ENCODE measurements at places on chromosomes 12 and 14.

- DNase-seq: no peak
Measured at GRCh38 chr14:29687866-29688265, 239.8 kb downstream of the PRKD1 start.

GRCh38 chr14:36973806-36974442 lies 198.5 kb downstream of the SLC25A21 start:
- DNase-seq: peak; percentile 47

GRCh38 chr14:101907619-101908018 lies 56.8 kb upstream of the DYNC1H1 start:
- no peak for DNase-seq

DNA sequence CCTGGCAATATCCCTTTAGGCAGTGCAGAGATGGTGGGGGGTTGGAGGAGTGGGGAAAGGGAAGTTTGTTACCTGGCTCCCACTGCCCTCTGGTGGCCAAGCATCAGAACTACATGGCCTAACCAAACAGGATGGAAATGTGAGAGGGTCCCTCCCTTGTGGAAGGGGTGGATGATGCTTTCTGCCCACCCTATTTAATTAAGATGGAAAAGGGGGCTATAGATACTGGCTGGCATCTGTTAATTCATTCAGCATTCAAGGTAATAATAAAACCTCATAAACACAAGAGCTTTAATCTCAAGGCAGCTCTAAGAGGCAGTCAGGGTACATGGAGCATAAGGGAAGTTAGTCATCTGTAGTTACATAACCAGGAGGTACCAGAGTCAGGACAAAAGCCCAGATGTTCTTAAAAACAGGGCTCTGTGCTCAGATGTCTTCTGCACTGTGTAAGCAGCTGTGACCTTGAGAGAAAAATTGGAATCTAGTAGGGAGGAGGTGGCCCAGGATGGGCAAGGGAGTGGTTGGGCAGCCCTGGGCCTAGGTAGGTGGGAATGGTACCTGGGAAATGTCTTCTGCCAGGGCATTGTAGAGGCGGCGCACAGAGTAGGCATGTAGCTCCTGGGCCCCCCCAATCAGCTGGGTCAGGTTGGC lies 4.6 kb downstream of the AP1G2 start:
- DNase-seq: peak; percentile 53

DNA sequence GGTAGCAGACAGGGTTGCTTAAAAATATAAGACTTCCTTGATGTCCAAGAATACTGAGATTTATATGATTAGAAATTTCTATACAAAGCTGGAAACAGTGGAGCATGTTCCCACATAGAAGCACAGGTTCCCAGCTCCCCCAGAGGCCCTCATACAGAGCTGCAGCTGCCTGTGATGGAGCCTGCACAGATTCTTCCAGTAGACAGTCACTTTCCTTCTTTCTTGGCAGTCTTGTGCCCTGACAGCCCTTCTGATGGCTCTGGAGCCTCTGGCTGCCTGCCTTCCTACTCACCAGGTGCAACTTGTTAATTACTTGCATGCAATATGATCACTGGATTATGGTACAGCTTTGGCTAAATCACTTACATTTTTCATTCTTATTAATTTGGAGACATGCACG lies 44.4 kb downstream of the BICD1 start:
- no peak for DNase-seq

DNA sequence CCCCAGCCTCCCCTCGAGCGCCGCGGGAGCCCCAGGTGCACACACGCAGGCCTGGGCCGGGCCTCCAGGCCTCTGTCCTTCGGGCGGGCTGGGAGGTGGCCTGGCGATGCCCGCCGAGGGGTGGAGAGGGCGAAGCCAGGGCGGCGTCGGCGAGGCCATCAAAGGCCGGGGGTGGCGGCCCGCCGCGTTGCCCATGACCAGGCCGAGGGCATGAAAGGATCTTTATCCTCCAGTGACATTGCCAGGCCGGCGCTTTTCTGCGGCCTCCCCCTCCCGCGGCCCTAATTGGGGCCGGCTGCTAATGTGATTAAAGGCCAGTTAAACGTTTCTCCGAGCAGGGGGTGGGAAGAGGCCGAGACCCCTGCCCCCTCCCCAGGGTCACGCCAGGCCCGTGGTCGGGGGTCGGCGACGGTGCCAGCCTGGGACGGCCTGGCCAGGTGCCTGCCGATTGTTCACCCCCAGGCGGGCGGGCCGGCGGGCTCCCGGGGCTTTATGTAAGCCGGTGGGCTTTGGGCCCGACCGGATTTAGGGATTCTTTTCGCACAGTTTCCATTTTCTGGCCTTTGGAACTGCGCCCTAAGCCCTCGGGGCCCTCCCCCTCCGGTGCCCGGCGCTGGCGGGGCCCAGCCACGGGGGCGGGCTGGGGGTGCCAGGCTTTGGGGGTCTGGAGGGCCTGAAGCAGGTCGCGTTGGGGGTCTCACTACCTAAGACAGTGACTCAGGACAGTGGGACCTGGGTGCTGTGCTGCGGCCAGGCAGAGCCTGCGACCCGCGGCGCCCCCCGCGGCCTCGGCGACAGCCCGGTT lies 103.2 kb upstream of the DIO3 start:
- no peak for DNase-seq

GRCh38 chr12:1913377-1914113 lies 4.9 kb downstream of the CACNA2D4 start:
- no peak for DNase-seq

- DNase-seq: no peak
Measured at GRCh38 chr12:61282790-61283575, 977.2 kb upstream of the USP15 start.

GRCh38 chr12:55927588-55928502 lies at the start of gene PYM1:
PYM1 (minus strand) TSS chr12:55927894; CDS start chr12:55927761, 133 bp downstream.
- DNase-seq: peak; percentile 61

- peak; percentile 93 for DNase-seq
Measured at GRCh38 chr12:124385219-124385969, 90.5 kb downstream of the RFLNA start.

- peak; percentile 81 for DNase-seq
Measured at GRCh38 chr14:96245710-96246538, 10.1 kb upstream of the BDKRB1 start.

GRCh38 chr12:93032758-93033157 lies 103.7 kb upstream of the EEA1 start:
- no peak for DNase-seq

- no peak for DNase-seq
Measured at GRCh38 chr12:94169966-94170689, 21.8 kb downstream of the PLXNC1 start.

- no peak for DNase-seq
Measured at GRCh38 chr12:32398181-32398580, 1.2 kb upstream of the FGD4 start.

DNA sequence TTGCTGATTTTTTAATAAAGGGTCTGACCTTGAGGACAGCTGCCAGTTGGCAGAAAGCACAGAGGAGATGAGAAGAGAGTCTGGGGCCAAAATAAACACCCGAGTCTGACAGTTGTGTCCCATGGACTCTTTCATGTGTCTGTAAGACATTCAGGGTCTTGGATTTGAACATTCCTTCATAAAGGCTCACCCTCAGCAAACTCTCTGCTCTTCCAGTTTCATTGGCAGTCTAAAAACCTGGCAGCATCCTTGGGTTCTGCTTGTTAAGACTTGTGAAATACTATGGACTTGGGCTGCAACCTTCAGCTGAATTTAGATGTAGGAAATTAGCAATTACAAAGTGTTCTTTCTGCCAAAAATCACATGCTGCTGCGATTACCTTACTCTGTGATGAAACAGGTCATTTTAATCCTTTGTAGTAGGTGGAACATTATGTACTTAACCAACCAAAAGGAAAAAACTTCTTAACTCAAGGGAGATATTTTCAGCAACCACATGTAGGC lies 32.0 kb upstream of the LMNTD1 start:
- peak; percentile 30 for DNase-seq

DNA sequence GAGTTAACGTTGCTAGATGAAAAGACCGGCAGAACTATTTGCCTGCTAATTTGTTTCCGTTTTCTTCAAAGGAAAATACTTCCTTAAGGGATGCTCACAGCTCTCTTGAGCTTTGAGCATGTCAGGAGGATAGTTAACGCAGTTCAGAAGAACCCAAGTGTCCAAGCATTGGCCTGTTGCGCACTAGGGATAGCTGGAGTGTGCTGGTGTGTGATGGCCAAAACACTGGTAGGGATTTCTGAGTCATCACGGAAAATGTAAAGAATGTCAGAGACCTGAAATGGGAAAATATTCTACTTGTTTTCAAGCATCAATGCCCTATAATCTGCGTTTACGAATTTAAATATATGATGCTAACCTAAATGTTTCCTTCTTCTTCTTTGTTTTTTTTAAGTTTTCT lies 97.8 kb downstream of the VRK1 start:
- DNase-seq: peak; percentile 19

DNA sequence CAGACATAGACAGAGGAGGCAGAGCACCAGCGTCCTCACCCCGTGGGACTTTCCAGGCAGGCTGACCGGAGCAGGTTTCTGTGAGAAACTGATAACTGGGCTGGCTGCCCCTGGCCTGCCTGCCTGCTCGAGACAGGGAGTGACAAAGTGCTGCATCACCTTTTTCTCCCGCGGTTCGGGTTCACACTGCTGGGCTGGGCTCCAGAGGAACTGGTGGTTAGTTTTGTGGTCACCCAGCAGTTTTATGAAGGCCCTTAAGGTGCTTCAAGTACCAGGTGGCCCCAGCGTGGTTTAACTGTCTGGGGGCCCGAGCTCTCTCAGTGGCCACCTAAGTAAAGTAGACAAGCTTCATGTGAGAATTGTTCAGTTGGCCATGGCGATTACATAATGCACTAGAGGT lies 1073.6 kb downstream of the BCL11B start:
- no peak for DNase-seq

DNA sequence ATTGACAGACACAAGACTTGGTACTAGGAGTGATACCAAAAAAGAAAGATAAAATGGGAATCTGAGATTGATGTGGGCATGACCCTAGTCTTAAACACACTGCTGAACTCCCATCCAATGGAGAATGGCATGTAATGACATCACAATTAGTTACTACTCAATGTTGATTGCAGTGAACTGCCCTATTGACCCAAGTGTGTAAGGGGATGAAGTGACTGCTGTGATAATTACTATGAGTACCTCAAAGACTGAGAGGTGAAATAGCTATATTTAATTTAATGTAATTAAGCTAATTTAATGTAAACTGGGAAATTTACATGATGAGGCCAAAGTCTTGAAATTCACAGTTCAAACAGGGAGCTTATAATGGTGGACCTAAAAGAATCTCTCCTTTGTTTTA lies at the start of gene ADAM20:
Gene ADAM20 (minus strand): TSS at position 101 of the 400 bp plus-strand sequence. CDS start 10,247 bp downstream, outside the sequence.
- no peak for DNase-seq

- DNase-seq: peak; percentile 77
Measured at GRCh38 chr12:85836197-85837090, at the start of gene RASSF9. RASSF9 (minus strand) TSS chr12:85836409; CDS start chr12:85836201, 208 bp downstream.

GRCh38 chr12:41972598-41972997 lies 172.1 kb downstream of the GXYLT1 start:
- no peak for DNase-seq

GRCh38 chr12:131097202-131098177 lies 143.8 kb downstream of the ADGRD1 start:
- DNase-seq: no peak

GRCh38 chr12:122871851-122872780 lies 23.8 kb downstream of the VPS37B start:
- peak; percentile 92 for DNase-seq

GRCh38 chr12:21296348-21296747 lies 38.4 kb downstream of the SLCO1A2 start:
- no peak for DNase-seq

- DNase-seq: no peak
Measured at GRCh38 chr12:46831335-46832129, 5.7 kb upstream of the SLC38A4 start.

- no peak for DNase-seq
Measured at GRCh38 chr12:131129839-131130238, 176.1 kb downstream of the ADGRD1 start.

DNA sequence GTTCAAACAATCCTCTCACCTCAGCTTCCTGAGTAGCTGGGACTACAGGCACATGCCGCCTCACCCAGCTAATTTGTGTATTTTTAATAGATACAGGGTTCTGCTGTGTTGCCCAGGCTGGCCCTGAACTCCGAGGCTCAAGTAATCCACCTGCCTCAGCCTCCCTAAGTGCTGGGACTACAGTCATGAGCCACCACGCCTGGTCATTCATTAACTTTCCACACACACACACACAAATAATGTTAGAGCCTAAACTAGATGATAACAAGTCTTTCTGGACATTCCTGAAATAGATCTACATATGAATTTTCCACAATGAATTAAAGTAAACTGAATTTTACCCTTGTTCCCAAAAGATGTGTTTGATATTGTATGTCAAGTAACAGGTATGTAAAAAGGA lies 776.0 kb downstream of the GALC start:
- no peak for DNase-seq

- DNase-seq: no peak
Measured at GRCh38 chr12:18108611-18109010, 18.6 kb upstream of the RERGL start.

DNA sequence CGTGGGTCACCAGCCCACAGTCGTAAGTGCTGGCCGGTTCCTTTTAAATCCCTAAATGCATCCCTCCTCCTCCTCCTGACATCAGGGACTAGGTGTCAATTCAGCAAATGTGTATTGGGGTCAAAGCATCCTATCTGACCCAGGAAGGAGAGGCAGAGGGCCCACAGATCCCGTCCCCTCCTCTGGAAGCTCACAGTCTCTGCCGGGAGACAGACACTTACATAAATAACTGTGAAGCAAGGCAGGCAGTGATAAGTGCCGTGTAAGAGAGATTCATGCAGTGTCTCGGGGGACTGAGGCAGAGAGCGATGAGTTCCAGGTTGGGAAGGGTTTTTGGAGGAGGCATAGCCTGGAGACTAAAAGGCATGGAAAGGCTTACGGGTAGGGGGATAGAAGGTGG lies 44.1 kb downstream of the HRK start:
- DNase-seq: no peak

GRCh38 chr12:49368240-49368600 lies 958 bp downstream of the SPATS2 start:
- DNase-seq: no peak

DNA sequence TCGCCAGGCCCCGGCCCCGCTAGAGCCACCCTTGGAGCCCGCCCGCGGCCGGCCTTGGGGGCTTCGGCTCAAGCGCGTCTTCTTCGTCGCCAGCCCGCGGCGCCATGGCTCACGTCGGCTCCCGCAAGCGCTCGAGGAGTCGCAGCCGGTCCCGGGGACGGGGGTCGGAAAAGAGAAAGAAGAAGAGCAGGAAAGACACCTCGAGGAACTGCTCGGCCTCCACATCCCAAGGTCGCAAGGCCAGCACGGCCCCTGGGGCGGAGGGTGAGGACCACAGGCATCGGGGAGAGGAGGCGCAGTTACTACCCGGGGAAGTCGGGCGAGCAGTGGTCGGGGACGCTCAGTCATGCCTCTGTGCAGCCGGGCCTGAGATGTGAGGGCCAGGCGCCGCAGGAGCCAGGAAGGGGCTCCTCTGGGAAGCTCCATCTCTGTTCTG lies 573 bp downstream of the ARL6IP4 start:
- no peak for DNase-seq

DNA sequence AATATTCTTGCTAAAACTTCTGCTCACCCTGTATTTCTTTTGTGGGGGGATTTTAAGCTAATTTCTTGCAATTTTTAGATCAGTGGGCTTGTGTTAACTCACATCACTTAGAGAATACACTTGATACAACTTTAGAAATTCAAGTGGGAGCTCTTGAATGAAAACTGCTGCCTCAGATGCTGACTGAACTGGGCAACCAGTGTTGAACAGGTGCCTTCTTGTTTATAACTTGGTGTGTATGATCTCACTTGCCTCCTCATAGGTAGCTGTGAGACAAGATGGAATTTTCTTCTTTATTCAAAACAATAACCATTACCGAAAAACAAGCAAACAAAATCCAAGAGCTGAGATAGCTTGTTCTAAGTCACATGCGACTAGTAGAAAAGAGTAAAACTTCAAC lies 63.5 kb downstream of the FGD4 start:
- no peak for DNase-seq

GRCh38 chr12:38490941-38491340 lies 174.4 kb downstream of the ALG10B start:
- DNase-seq: no peak
